ENCODE measurements at places on chromosomes 3 and 15.

GRCh38 chr15:61584410-61584809 lies 355.3 kb upstream of the RORA start:
- DNase-seq: no peak

GRCh38 chr3:50671331-50671730 lies 3.4 kb upstream of the DOCK3 start:
- DNase-seq: peak; percentile 70

DNA sequence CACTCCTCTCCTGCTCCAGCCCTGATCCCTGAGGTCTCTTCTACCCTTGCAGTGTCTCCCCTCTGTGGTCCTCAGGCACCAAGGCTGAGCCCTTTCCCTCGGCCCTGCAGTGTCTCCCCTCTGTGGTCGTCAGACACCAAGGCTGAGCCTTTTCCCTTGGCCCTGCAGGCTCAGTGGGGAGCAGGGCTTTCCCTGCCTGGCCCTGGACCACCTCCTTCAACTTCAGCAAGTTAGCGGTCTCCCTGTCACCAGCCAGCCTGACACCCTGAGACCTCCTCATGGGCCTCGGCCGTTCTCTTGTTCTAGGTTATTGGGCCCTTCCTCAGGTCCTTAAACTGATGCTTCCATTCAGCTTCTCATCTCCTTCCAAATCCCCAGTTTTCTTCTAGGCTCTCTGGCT lies 4.3 kb downstream of the NRROS start:
- DNase-seq: no peak

GRCh38 chr3:133441867-133442270 lies 42.0 kb downstream of the BFSP2 start:
- DNase-seq: no peak

- no peak for DNase-seq
Measured at GRCh38 chr15:100588638-100589242, 13.2 kb downstream of the LINS1 start.

GRCh38 chr3:185272033-185272432 lies 18.2 kb upstream of the EHHADH start:
- no peak for DNase-seq

- no peak for DNase-seq
Measured at GRCh38 chr3:37145611-37146010, 28.8 kb downstream of the LRRFIP2 start.

- no peak for DNase-seq
Measured at GRCh38 chr3:193660698-193661411, 67.8 kb downstream of the OPA1 start.

DNA sequence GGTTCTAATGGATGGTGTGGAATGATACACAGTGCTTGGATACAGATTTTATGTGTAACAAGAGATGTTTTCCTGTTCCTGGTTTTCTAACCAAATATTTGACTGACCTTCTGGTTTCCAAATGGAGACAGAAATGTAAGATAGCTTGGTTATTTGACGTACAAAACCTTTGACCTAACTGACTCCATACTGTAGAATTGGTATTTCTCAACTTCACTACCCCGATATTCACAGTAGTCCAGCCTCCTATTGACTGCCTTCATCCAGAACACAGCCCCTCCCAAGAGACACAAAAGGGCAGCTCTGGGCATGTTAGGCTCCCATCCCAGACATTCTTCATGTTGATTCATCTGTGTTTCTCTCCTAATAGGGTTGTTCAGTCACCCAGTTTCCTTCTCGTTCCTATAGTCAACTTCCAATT lies 33.4 kb downstream of the MYO1E start:
- DNase-seq: peak; percentile 56

- no peak for DNase-seq
Measured at GRCh38 chr15:100174904-100175275, 166.9 kb downstream of the ADAMTS17 start.

All from hepatic stellate cell (primary cell).